Tibial artery (tissue), 4 donors: ENCODE measurements at places on chromosomes 13 and 19.

DNA sequence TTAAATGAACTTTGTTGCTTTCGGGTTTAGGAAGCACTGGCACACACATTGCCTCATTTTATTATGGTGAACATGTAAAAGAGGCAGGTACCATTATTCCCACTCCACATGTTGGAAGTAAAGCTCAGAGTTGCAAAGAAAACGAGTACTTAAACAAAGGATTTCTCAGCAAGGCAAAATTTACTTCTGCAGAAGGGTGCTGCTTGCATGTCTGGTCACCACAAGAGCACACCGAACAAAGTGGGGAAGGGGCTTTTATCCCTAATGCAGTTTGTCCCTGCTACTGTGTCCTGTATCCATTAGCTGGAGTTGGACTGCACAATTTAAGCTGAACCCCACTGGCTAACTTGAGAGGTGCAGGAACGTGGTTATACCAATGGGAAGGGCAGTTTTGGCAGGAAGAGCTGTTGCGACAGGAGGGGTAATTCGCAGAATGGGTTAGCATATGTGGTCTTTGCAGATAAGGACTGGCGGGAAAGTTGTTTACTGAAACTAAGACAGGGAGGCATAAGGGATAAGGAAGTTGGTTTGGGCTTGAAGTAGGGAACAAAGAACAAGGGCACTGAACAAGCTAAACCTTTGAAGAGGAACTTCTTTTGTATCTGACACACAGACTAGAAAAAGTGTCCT, 545.5 kb downstream of the UQCRFS1 start:
- DNase-seq: no peak

DNA sequence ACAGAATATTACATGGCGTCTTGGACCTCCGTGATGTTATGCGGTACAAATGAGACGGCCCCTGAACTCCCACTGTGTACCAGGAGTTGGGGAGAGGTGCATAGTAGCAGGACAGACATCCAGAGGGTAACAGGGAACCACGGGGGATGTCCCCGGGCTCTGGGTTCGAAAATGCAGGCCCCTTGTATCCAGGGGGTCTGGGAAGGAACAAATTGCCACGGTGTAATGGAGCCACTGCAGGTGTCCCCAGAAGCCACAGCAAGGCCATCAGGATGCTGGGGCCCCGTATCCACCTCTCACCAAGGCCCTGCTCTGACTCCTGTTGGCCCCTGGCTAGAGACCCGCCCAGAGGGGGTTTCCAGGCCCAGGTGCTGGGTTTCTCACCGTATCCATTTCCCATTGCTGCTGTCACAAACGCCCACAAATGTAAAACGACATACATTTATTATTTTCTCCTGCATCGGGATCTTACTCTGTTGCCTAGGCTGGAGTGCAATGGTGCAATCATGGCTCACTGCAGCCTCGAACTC, 77.8 kb downstream of the INSR start:
- no peak for DNase-seq

DNA sequence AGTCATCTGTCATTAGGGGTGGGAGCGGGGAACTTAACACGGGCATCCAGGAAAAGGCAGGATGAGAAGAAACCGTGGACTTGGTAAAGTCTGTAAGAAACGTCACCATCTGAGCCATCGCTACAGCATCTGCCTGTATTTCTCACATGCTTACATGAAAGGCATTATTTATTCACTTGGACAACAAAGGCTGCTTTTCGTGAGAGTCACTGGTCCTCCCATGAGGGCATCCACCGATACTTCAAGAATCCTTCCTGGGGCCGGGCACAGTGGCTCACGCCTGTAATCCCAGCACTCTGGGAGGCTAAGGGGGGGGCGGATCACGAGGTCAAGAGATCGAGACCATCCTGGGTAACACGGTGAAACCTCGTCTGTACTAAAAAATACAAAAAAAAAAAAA, 16.1 kb downstream of the ZNF446 start:
- no peak for DNase-seq

DNA sequence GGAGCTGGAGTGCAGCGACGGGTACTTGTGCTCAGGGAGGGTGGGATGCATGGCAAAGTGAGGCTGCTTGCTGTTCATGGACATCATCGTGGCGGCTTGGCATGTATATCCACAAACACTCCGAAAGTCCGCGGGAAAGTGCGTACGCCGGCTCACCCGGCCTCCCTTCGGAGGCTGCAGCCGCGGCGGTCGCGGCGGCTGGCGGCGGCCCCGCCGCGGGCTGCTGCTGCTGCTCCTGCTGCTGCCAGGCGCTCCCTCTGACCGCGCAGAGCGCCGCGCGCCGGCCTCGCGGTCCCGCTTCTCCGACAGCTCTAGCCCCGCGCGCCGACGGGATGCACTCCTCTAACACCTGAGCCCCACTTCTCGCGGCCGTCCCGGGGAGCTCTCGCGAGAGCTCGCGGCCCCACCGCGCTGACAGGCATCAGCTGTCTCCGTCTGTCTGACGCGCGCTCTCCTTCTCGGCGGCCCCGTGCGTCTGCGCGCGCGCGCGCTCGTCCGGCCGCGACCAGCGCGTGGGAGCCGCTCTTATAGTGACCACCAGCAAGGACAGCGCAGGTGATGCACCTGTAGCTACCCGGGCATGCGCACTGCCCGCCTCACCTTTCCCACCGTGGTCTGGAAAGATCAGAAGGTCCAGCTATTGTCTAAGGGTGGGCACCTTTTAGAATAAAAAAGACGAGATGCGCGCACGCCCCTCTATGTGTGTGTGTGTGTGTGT, at the start of gene POU4F1:
POU4F1 (minus strand) TSS at position 313 of the 718 bp plus-strand sequence; CDS start at position 87, 226 bp downstream.
- no peak for DNase-seq

DNA sequence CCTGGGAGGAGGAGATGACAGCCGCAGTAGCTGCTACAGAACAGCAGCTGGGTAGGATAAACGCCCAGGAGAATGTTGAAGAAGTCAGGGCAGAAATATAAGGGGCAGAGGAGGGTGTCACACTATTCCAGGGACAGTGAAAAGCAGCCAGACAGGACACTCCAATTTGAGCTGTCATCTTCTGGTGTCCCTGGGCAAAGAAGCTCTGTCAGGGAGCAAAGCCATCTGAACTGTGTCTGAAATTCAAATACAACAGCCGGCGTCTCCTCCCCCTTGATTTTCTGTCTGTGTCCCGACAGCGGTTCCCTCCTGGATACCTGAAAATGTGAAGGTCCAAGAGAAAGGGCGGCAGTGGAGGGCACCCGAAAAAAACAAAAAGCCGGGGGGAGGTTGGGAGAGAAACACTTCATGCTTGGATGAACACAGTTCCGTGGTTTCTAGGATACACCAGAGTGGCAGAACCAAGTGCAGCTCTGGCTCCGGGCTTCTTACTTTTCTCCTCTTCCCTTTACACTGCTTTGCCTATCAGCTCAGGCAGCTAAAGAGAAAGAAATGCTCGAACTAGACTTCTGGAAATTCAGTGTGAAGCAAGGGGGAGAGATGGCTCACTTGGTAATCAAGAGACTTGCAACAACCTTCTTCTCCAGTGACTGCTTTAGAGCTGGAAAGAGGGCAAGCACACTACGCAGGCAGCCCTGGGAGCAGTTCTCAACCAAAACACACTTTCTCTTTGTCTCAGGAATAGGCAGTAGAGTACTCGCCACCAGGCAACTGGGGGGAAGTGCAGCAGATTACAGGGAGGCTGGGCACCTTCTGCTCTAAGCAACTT, 465.6 kb downstream of the ITGBL1 start:
- no peak for DNase-seq

DNA sequence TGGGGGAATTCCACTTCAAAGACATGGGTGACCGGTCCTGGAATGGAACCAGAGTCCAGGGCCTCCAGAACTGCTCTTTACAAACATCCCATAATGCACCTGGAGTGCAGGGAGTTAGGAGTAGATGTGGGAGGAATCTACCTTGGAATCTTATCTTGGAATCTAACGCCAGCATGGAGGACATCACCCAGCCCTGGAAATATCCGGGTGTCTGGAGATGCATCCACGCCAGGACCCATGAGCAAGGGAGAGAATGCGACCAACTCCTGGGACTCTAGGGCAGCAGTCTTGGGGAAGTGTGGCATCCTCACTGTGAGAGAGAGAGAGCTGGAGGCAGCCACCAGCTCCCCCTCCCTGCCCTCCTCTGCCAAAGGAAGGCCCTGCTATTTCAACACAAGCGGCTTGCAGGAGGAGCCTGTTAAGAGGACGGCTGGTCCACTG, 211.8 kb downstream of the UQCRFS1 start:
- DNase-seq: peak; percentile 45

DNA sequence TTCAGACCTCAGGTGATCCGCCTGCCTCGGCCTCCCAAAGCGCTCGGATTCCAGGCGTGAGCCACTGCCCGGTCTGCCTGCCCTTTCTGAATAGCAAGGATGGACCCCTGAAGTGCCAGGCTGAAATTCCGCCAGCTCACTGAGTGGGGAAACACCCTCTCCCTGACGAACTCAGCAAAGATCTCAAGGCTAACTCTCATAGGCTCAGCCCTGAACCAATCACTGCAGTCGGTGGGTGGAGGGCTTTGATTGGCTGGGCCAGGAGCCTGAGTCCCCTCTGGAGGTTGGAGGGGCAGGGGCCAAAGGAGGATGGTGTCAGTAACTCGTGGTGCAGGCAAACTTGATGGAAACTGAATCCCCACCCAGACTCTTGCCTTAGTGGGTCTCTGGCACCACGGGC, 11.2 kb upstream of the COMP start:
- no peak for DNase-seq

DNA sequence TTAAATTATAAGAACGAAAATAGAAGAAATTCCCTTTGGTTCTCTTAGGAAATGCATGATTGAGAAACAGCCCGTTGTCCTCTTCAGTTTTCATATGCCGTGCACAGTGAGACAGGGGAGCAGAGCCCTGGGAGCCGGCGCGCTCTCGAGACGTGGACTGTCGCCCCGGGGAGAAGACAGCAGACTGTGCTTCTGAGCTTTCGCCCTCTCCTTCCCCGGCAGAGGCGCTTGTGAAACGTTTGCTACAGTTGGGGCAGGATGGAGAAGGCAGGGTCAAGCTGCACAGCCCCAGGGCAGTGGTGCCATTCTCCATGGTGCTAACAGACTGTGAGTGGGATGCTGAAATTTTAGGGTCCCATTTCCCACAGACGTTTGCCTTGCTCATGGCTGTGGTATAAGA, 192.2 kb upstream of the KL start:
- no peak for DNase-seq

GRCh38 chr19:33879818-33880575, 83.3 kb downstream of the KCTD15 start:
- no peak for DNase-seq

DNA sequence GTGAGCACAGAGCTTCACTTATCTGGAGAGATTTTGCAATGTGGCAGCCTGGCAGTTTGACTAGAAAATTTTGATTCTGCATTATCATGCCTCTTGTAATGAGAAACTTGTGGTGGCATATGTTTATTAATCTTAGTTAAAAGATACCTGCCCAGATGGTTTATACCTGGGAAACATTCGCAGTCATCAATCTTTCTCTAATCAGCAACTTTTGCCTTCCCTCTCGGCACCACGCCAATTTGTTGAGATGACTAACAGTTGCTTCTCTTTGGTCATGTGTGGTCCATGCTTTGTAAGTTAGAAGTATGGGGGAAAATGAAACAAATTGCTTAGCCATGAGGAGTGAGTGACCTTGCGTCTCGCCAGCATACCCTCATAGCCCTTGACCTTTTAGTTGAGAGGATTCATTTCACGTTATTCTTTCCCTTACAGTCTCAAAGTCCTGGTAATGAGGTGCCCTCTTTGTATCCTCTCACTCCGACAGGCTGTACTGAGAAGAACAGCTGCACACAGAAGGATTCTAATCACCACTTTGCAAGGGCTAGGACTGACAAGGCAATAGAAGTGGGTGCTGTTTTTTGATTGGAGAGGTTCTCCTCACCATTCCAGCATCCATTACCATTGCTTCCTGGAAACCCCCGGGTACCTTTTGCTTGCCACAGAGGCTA, 201.4 kb downstream of the OXGR1 start:
- no peak for DNase-seq

- DNase-seq: no peak
Measured at GRCh38 chr19:18541992-18542940, 1.1 kb downstream of the FKBP8 start.

GRCh38 chr19:47186446-47187334, 44.3 kb downstream of the BBC3 start:
- DNase-seq: no peak

DNA sequence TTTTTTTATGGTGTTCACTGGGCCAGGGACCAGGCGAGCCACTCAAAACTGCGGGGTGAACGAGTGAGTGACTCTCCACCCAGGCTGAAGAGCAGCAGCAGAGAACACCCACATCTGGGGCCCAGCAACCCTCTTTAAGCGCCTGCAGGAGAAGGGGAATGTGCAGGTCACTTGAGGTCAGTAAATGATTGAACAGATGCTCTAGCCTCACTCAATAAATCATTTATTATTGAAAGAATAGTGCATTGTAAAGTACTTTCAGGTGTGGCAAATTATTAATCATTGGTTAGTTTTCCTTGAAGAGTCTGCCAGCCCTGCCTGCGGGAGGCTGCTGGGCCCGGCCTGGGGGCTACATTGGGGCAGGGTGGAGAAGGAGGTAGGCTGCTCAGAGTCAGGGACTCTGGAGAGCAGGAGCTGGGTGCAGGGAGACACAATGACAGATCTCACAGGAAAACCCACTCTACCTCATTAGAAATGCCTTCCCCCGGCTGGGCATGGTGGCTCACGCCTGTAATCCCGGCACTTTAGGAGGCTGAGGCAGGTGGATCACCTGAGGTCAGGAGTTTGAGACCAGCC, 42.5 kb downstream of the ABCC4 start:
- DNase-seq: no peak

DNA sequence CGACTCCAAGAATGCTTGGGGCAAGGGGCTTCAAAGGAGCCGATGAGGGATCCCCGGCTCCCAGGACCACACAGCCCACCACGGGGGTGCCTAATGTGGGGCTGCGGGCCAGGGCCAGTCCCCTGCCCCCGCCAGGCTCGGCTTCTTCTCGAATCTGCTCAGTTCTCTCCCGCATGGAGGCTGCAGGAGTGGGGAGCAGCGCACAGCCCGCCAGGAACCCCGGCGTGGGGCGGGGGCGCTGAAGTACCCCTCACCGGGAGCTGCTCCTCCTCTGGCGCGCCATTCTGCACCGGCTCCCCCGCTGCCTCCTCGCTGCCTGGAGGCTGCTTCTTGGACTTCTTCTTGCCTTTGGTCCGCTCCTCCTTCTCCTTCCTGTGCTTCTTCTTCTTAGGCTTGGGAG, 14.7 kb downstream of the IZUMO4 start:
- DNase-seq: no peak

- no peak for DNase-seq
Measured at GRCh38 chr19:28074773-28075172, 1138.2 kb downstream of the UQCRFS1 start.

DNA sequence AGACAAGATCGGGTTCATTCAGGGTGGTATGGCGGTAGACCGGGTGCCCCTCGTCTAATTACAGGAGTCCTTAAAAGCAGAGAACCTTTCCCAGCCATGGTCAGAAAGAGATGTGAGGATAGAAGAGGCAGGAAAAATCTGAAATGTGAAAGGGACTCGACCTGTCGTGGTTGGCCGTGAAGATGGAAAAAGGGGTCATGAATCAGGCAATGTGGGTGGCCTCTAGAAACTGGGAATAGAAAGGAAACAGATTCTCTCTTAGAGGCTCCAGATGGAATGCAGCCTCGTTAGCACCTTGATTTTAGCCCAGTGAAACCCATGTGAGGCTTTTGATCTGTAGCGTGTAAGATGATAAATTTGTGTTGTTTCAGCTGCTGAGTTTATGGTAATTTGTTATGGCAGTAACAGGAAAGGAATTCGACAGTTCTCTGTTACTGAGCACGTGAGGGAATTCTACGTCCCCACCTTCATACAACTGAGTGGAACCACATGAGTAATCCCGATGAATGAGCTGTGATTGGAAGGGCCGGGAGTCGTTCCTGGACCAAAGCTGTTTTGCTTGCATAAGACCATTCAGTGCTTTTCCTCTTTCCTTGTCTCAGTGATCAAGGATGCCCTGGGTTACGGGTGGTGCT, 11.0 kb upstream of the CA11 start:
- DNase-seq: no peak
